Skeletal muscle cell (primary cell): ENCODE measurements at places on chromosomes 16 and 17.
A peak's percentile ranks its signal among the peaks of the same experiment; 100 is the strongest.

- no peak for DNase-seq
Observed at GRCh38 chr17:78517421-78517820, 59.8 kb downstream of the DNAH17 start.

DNA sequence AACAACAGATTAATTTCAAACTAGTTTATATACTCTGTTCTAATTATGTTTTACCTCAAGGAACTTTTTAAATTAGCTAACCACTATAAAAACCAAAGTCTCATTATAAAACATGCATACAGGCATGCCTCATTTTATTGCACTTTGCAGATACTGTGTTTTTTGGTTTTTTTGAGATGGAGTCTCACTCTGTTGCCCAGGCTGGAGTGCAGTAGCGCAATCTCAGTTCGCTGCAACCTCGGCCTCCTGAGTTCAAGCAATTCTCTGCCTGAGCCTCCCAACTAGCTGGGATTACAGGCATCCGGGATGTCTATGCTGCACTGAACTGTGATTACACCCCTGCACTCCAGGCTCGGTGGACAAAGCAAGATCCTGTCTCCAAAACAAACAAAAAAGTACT, 8.8 kb upstream of the JPT1 start:
- DNase-seq: no peak

DNA sequence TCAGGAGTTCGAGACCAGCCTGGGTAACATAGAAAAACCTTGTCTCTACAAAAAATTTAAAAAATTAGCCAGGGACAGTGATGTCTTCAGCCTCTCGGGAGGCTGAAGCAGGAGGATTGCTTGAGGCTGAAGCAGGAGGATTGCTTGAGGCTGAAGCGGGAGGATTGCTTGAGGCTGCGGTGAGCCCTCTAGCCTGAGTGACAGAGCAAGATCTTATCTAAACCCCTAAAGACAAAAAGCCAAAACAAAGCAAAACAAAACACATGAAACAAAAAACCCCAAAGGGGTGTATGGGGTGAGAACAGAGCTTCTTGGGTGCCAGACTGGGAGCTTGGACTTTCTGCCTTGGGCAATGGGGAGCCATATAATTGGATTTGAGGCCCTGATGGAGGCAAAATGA, 2.6 kb downstream of the SPNS3 start:
- no peak for DNase-seq

DNA sequence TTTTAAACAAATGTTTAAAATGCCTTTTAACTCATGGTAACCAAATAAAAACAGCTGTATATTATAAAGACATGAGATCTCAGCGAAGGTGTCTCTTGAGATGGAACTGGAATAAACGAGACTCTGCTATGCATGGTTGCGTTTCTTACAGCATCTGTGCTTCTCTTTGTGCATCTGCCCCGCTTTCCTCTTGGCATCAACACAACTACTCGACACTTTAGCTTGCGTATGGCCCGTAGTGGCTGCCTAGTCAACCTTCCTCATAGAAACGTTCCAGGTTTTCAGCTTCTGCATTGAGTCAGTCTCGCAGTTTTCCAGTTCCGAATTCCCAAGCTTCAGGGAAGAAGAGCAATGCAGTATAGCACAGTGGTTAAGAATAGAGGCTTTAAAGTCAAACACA, 214.9 kb downstream of the CEP112 start:
- DNase-seq: no peak

DNA sequence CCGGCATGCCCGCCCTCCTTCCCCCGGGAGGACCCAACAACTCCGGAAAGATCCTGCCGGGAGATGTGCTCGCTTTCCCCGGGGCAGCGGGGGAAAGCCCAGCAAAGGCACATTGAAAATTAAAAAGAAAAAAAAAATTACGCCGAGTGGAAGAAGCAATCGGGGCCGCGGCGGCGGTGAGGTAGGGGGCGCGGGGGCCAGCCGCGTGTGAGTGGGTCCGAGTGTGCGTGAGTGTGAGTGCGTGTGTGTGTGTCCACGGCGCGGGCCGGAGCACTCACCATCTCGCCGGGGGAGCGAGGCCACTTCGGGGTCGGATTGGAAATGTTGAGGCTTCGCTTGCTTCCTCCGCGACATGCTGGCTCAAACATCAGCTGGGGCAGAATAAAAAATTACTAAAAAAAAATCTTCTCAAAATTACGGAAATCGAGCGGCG, at the start of gene SALL1:
Gene SALL1, minus strand, starts transcription at position 383 of the 433 bp plus-strand sequence. Its CDS starts 29 bp downstream, at position 354.
- DNase-seq: no peak

- DNase-seq: peak; percentile 80
Observed at GRCh38 chr16:10876799-10877341, at the start of gene CIITA. Gene CIITA (plus strand): TSS chr16:10877202. CDS start chr16:10877331, 129 bp downstream.

- no peak for DNase-seq
Observed at GRCh38 chr17:31425282-31426040, 34.0 kb downstream of the RAB11FIP4 start.

- DNase-seq: no peak
Observed at GRCh38 chr16:78705694-78706093, 606.2 kb downstream of the WWOX start.

DNA sequence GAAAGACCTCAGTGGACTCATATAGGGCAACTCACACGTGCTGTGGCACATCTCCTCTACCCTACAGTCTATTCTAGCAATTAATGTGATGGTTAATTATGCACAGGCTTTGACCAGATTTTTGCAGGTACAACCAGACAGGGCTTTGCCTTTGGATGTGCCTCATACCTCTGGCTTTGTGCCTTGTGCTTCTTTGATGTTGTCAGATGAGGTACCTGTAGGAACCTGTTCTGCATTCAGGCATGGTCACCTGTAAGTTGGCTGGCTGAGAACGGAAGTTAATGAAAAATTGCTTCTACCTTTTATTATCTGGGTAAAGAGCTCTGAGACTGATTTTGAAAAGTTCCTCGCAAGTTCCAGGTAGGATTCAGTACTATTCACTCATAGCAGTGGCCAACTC, 462.9 kb upstream of the ZFHX3 start:
- DNase-seq: no peak

DNA sequence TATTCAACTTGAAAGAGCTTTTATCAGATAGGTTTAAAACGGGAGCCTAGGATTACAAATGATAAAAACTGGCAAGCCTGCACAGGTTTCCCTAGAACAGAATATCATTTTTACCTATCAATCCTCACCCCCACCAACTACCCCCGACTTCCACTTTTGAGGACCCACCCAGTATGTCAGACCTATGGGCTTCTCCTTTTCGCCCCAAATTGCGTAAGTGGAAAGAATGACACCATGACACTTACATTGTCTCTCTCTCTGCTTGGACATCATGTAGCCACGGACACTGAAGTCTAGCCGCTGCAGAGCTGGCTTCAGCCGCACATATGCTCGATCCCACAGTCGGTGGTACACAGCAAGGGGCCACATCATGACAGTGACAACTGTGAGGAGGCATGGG, 7.4 kb upstream of the PSMC3IP start:
- DNase-seq: no peak

DNA sequence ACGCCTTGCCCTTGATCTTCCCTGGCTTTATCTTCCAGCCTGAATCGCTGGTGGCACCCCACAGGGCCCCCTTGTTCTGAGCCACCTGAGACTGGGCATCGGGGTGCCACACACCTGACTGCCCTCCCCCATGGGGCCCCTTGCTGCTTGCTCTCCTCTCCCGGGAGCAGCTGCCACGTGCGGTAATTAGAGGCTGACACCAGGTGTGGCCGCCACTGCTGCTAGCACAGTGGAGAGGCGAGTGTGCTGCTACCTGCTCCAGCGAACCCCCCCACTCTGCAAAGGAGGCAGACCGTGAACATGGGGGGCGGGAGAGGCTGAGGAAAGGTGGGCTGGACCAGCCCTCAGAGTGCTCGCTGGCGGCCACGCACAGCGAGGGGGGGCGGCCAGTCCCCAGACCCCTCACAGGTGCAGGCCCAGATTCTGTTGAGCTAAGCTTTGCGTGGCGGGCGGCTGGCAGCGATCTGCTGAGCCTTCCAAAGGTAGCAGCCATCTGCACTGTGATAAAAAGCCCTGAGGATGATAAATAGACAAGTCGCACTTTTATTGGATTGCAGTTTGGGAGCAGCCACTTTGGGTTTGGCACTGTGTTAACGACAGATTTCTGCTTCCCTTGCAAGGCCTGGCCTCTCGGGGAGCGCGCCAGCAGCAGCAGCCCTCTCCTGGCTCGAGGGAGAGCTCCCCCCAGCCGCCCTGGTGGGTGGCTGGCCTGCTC, 167.9 kb upstream of the GSE1 start:
- no peak for DNase-seq

GRCh38 chr16:50024684-50025536, at the start of gene CNEP1R1:
Gene CNEP1R1 (plus strand): TSS chr16:50025225. CDS start chr16:50025316, 91 bp downstream.
- peak; percentile 89 for DNase-seq

DNA sequence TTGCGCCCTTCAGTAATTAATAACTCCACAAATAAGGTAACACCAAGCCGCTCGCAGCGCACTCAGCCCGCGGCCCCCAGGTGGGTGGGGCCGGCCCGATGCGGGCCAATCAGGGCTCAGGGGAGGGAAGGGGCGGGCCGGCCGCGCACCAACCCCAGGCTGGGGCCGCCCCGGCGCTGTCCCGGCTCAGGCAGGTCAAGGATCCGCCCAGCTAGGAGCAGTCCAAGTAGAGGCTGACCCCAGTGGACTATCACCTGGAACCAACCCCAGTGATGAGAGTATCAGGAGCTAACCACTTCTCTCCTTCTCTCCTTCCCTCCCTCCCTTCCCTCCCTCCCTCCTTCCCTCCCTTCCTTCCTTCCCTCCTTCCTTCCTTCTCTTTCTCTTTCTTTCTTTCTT, 110.8 kb downstream of the C16orf78 start:
- DNase-seq: no peak

DNA sequence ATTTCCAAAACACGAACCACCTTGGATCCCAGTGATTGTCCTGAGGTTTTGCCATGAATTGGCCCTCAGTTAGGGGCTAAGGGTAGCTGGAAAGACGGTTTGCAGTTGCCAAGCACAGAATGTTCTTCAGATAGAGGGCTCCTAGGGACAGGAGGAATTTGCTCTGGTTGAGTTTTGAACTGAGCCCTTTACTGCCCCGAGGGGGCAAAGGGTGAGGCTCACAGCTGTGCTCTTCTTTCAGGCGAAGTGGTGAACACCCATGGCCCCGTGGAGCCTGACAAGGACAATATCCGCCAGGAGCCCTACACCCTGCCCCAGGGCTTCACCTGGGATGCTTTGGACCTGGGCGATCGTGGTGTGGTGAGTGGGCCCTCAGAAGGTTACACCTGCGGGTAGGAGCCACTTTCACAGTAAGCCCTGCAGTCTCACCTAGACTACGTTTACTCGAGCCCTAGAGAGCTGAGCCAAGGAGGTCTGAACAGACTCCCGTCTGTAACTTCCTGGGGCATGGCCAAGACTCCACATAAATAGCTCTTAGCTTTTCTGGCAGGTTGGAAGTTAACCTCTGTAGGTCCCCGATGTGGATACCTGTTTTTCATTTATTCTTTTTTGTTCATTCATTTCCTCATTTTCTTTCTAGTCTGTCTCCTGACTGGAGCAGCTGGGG, 32.5 kb downstream of the NMT1 start:
- no peak for DNase-seq

GRCh38 chr17:3828151-3828851, 17.7 kb downstream of the NCBP3 start:
- no peak for DNase-seq

- DNase-seq: no peak
Observed at GRCh38 chr17:82920715-82921114, 80.9 kb upstream of the ZNF750 start.

GRCh38 chr16:77414752-77415231, 20.0 kb downstream of the ADAMTS18 start:
- DNase-seq: peak; percentile 31

DNA sequence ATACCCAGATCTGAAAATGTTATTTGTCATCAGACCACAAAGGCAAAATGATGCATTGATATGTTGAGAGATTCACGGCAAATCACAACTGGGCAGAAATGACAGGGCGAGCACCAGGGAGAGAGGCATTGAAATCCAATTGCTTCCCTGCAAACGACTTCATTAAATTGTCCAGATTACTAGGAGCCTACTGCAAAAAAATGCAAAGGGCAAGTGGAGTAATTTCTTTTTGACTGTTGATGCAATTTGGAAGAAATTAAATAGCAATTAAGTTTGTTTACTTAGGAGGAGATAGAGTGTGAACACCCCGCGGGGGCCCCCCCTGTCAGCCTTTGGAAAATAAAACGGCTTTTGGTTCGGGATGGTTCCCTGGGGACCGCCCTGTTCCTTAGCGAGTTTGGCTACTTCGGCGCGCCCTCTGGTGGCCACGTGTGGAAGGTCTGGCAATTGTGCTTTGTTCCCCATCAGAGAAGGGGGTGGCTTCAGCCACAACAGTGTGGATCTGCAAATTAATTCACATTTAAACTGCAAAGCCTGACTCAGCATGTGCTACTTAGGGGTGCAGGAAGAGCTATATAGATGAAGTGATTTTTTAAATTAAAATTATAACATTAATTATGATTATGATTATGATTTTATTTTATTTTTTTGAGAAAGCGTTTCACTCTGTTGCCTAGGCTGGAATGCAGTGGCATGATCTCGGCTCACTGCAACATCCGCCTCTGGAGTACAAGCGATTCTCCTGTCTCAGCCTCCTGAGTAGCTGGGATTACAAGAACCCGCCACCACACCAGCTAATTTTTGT, 14.5 kb upstream of the TMC7 start:
- peak; percentile 17 for DNase-seq

DNA sequence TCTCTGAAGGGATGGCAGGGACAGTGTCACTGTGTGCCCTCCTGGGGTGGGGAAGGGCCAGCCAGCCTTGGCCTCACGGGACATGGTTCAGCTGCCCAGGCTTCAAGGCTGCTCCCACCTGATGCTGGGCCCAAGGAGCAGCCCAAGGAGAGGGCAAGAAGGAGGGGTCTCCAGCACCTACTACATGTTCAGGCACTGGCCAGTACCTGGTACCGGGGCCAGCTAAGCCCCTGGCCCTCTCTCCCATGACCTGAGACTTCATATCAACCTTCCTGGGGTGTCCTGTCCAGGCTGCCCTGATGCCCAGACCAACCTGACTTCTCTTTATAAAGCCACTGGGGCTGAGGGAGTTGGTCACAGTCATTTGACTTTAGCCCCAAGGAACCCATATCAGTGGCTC, 1.3 kb downstream of the USH1G start:
- DNase-seq: no peak

DNA sequence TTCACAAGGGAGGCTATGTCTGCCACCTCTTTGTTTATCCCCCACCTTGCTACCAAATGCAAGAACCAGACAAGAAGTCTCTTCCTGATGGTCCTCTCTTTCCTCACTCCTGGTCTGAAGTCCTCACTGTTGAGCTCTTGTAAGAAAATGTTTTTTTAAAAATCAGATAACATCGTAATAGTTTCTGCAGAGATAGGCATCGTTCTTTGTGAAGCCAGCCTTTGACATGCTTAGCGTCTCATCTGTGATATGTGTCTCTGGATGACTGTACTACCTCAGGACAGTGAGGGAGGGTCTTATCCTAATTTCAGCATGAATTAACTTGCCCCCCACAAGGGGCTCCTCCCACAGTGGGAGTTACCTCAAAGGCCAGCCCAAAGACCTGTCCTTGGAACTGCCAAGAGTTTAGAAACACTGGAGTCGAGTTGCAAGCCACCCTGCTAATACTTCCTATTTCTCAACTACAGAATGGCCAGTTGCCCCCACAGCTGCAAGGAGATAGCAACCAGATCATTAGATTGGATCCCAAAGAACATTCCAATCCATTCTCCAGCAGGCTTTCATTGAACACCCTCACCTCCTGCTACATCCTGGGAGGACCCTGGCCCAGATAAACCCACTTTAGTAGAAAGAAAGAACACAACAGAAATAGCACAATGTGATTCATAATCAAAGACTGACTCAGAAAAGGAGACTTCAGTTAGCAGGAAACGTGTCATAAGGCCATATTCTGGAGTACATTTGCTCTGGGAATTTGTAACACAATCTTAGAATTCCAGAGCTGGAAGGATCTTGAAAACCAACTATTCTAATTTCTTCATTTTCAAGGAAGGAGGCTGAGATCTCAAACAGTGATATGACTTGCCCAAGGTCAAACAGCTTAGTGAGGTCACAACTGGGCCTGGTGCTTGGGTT, 151.0 kb downstream of the IRX3 start:
- peak; percentile 40 for DNase-seq
